ENCODE measurements at places on chromosomes 7 and 10.

- peak; percentile 64 for DNase-seq
Observed at GRCh38 chr7:29039821-29040578, 81.9 kb upstream of the TRIL start.

DNA sequence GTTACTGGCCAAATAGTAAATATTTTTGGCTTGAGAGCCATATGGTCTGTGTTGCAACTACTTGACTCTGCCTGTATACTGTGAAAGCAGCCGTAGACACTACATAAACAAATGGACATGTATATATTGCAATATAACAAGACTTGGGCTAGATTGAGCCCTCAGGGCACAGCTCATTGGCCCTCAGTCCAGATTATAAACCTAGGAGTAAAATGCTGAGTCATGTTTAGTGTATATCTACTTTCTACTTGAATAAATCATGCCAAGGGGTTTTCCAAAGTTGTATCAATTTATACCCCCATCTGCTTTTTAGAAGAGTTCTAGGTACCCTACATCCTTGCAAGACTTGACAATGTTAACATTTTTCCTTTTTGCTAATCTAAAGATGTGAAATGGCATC, 27.4 kb upstream of the POU6F2 start:
- no peak for DNase-seq

- no peak for DNase-seq
Observed at GRCh38 chr7:33420311-33420940, 291.1 kb downstream of the BBS9 start.

GRCh38 chr7:47702080-47702479, 120.2 kb upstream of the TNS3 start:
- no peak for DNase-seq

DNA sequence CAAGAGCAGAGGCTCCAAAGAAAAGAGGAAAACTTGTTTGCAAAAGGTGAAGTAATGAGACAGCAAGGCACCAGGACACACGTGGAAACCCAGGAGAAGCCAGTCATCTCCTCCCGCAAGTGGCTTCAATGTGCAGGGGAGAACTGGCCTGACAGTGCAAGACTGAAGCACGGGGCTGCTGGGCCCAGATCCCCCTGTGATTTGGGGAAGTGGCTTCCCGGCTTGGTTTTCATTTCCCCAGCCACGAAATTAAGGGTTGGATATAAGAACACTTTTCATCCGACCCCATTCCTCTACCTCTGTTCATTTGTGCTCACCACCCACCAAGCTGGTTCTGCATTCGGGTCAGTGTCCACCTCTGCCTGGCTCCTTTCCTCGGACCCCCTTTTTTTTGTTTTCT, 306.4 kb downstream of the FGFR2 start:
- DNase-seq = no peak

GRCh38 chr7:13860734-13861133, 128.7 kb downstream of the ETV1 start:
- no peak for DNase-seq

- no peak for DNase-seq
Observed at GRCh38 chr7:152086513-152086912, 61.0 kb downstream of the GALNT11 start.

GRCh38 chr7:142870566-142871259, 14.8 kb downstream of the TRPV6 start:
- DNase-seq = no peak

GRCh38 chr7:1388703-1389335, 70.5 kb downstream of the MICALL2 start:
- no peak for DNase-seq

DNA sequence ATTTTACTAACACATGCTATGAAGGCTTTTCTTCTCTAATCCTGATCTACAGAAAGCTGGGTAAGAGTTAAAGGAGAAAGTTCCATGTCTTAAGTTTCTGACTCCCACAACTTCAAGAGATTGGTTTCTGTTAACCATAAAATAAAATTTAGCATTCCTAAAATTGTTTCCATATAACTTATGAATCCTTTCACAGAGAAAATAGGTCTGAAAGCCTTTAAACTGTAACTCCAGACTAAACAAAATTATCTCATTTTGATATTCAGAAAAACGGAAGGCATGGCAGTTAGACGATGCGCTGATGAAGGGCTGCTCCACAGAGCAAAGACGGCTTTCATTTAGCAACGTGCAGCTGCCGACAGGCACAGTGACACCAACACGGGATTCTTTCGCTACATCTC, 133.3 kb downstream of the SLC25A13 start:
- DNase-seq = peak; percentile 30

DNA sequence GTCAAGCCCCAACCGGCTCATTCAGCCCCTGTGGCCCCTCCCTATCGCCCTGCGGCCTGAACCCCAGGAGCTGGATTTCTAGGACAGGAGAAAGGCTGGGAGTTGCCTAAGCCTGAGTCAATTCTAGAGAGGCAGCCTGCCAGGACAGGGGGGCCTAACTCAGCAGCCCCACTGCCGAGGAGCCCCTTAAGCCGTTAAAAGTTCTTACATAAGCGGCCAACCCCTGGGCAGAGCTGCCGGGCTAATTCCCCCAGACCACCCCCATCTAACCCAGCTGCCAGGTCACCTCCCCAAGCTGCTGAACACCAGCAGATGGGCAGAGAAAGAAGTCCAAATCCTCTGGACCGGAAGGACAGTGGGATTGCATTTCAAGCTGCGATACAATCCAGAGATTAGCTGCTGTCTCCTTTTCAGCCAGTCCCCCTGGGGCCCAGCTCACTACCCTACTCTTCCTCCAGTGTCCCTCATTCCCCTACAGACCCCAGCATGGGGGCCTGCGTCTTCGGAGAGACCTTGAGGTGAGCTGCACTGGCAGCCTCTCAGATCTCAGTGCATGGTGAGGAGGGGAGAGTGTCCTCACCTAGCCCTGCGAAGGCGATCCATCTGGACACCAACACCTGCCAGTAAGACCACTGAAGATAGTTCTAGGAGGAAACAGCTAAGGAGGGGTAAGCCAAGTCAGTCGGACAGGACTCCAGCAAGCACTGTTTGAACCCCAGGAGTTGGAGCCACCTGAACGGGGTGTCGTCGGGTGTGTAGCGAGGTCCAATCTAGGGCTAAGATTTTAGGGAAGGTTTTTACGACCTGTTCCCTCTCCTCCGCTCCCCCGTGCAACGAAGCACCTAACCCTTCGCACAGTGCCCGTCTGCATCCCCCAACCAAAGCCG, 830 bp downstream of the IMPDH1 start:
- peak; percentile 63 for DNase-seq

- no peak for DNase-seq
Observed at GRCh38 chr7:7263297-7264230, 81.2 kb downstream of the C1GALT1 start.

- DNase-seq = no peak
Observed at GRCh38 chr7:19932549-19933249, 159.3 kb upstream of the TMEM196 start.

GRCh38 chr7:12861070-12861469, 173.6 kb downstream of the ARL4A start:
- no peak for DNase-seq

DNA sequence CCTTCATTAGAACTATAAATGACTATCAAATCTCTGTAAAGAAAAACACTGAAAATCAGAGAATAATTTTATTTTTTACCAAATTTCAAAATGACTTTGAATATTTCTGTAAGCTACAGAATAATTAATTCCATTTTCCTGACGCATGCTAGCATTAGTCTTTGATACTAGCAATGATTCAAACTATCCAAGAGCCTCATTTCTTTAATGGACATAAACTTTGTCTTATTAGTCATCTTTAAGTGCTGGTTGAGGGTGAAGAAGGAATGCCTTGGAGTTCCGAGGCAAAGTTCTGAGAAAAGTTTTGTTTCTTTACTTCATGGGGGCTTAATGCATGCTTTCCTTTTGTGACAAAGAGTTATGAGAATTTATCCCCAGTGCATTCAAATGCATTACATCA, 137.3 kb downstream of the AGMO start:
- no peak for DNase-seq

- no peak for DNase-seq
Observed at GRCh38 chr10:111117528-111118277, 40.9 kb downstream of the ADRA2A start.

- DNase-seq = peak; percentile 44
Observed at GRCh38 chr10:72637398-72637857, 11.5 kb upstream of the MICU1 start.

DNA sequence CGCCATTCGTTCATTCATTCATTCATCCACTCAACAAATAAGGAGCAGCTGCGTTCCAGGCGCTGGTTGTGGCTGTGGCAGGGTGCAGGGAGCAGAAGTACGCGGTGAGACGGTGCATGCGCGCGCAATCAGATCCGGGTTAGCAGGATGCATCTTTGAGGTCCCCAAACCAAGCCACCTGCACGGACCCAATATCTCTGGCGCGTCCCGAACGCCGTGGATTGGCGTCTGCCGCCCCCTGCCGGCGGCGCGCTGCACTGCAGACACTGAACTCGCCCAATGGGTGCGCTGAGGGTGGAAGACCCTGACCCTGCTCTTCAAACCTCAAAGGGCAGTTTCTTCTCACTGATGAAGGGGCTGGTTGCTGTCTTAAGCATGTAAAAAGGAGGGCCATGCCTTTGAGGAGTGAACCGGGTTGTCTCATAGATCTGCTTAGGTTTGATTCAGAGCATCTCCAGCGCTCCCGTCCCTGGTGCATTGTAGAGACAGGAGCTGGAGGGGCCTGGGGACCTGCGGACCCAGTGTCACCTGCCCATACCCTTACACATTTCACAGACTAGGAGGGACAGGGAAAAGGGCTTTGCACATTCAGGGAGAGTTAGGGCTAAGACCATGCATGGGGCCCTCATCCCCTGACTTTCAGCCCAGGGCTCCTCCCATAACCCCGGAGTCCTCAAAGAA, 102.5 kb downstream of the RAMP3 start:
- DNase-seq = peak; percentile 55

DNA sequence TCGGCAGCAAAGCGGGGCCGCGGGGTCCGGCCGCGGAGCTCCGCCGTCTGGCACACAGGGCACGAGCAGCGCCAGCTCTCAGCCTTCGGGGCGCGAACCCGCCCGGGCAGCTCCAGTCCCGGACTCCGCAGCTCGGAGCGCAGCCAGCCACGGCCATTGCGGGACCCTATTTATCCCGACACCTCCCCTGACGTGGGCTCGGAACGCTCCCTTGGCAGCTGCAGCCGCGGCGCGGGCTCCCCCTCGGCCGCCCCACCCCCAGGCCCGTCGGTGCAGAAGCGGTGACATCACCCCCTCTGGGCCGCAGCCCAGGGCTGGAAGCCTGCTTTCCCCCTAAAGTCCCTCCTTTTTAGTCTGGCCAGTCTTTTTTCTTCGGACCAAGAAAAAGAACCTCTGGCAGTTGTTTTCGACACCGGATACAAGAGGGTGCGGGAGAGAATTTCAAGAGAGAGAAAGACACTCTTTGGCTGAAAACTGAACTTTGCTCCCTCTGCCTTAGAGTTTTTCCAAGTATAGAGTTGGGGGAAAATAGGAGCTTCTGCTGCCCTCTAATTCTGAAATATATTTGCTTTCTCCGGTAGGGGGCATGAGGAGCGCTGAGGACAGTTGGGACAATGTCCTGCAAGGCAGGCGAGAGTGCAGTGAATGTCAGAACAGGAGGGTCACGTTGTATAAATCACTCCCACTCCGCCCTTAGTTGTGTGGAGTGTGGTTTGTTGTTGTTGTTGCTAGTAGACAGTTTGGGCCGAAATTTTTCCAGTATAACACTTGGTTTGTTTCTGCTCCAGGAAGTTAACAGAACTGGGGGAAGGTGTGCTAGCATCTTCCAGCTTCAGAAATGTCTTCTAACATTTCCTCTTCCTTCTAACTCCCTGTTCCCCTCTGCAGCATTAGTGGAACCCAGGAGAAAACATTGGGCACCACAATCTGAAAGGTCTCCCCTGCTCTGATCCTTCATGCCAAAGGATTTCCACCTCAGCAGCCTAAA, at the start of gene SFRP4:
Gene SFRP4 (minus strand): TSS at position 145 of the 988 bp plus-strand sequence. CDS start 280 bp downstream, outside the sequence.
- DNase-seq = peak; percentile 90

DNA sequence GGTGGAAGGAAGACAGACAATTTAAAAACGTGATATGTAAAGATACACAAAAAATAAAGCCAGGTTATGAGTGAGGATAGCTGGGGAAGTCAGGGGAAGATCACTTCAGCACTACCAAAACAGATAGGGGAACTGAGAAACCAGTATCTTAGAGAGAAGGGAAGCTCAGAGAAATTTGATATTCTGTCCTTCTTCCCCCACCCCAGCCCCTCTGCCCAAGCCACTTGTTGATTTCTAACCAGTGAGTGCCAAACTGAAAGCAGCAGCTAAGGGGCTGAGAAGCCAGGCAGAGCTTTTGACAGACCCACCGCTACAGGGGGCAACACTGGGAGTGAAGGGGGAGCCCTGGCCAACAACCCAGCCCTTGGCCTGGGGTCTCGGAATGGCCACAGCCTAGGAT, 9.1 kb upstream of the SLC29A3 start:
- DNase-seq = no peak

GRCh38 chr10:67114945-67115344, 189.1 kb downstream of the LRRTM3 start:
- no peak for DNase-seq

- DNase-seq = peak; percentile 68
Observed at GRCh38 chr7:150986099-150986512, 4.7 kb upstream of the NOS3 start.

- no peak for DNase-seq
Observed at GRCh38 chr7:116713918-116714317, 41.9 kb downstream of the MET start.

- no peak for DNase-seq
Observed at GRCh38 chr7:139304517-139304916, 36.6 kb upstream of the FMC1 start.

GRCh38 chr7:68904630-68905029, 693.6 kb upstream of the AUTS2 start:
- DNase-seq = no peak

DNA sequence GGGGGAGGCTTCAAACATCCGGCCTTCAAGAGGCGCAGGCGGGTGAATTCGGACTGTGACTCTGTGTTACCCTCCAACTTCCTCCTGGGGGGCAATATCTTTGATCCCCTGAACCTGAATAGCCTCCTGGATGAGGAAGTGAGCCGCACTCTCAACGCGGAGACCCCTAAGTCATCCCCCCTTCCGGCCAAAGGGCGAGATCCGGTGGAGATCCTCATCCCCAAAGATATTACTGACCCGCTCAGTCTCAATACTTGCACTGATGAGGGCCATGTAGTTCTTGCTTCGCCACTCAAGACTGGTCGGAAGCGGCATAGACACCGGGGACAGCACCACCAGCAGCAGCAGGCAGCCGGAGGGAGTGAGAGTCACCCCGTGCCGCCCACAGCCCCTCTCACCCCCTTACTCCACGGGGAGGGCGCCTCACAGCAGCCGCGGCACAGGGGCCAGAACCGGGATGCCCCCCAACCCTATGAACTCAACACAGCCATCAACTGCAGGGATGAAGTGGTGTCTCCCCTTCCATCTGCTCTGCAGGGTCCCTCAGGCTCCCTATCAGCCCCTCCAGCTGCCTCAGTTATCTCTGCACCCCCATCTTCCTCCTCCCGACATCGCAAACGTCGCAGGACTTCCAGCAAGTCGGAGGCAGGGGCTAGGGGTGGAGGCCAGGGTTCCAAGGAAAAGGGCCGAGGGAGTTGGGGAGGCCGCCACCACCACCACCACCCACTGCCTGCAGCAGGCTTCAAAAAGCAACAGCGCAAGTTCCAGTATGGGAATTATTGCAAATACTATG, 1.1 kb downstream of the MEPCE start:
- no peak for DNase-seq
